ENCODE measurements at places on chromosomes 4 and X.

DNA sequence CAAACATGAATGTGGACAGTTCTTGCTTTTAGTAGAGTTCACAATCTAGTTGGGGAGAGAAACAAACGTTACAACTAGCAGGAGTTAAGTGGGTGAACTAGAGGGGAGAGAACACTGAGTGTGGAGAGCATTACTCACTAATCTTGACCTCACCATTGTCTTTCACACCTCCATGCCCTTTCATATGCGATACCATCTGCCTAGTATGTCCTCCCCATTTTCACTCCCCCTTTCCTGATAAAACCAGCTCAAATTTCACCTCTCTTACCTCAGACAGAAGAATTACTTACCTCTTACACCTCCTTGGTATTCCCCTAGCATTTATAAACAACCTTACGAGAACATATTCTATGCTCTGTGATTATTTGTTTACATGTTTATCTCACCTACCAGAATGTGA is 53.6 kb downstream of the LAS1L start:
- DNase-seq = no peak

DNA sequence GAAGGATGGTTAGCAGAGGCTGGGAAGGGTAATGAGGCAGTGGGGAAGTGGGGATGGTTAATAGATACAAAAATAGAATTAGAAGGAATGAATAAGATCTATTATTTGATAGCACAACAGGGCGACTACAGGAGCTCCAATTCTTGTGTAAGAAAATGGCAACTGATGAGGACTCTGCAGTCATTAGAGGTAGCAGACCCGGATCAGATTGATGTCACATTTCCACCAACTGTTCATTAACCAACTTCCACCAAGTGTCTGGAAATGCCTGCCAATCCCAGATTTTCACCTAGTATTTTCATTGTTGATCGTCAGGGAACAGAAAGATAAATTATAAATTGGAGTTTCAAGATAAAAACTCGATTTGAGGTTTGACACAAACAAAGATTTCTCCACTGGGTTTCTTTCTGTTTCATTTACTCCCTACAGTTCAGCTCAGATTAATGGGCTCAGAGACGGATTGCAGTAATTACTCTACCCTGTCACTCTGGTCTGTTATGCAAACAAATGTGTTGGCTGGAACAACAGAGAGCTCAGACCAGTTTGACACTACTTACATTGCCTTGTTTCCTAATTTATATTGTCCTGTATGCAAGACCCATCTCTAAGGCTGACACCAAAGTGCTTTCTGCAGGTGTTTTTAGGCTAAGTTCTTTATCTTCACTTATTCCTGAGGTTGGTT is 909.2 kb upstream of the PRKX start:
- no peak for DNase-seq

- no peak for DNase-seq
Measured at GRCh38 chrX:48894891-48895290, 2.7 kb downstream of the TIMM17B start.

DNA sequence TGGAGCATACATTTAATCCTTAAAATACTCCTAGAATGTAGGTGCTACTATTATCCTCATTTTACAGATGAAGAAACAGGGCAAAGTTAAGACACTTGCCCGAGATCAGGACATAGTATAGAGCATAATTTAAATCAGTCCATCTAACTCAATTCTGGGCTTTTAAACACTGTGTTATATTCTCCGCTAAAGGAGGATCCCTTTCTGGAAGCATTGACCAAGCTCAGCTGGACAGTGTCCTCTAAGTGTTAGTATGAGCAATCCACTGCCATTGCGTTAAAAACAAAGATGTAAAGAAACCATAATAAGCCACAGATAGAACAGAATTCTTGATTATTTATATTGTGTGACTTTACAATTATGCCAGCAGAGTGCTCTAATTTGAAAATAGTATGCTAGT is 207.0 kb downstream of the ARHGAP24 start:
- DNase-seq = no peak

DNA sequence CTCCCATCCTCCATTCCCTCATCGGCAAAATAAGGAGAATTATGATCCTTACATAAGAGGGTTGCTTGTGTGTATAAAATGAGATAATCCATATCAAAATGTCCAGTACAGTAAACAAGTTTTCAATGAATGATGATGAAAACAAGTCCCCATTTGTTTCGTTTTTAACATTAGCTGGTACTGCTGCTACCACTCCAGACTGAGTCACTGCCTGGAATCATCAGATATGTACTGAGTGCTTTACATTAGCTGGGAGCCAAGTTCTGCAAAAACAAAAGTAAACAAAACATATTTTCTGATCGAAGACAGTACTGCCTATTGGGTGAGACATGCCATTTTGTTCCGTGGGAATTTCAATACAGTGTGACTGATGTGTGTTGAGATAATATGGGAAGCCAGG is 123.2 kb upstream of the IGFBP7 start:
- DNase-seq = no peak

GRCh38 chr4:25172961-25173915 is 13.0 kb upstream of the SEPSECS start:
- DNase-seq = no peak

DNA sequence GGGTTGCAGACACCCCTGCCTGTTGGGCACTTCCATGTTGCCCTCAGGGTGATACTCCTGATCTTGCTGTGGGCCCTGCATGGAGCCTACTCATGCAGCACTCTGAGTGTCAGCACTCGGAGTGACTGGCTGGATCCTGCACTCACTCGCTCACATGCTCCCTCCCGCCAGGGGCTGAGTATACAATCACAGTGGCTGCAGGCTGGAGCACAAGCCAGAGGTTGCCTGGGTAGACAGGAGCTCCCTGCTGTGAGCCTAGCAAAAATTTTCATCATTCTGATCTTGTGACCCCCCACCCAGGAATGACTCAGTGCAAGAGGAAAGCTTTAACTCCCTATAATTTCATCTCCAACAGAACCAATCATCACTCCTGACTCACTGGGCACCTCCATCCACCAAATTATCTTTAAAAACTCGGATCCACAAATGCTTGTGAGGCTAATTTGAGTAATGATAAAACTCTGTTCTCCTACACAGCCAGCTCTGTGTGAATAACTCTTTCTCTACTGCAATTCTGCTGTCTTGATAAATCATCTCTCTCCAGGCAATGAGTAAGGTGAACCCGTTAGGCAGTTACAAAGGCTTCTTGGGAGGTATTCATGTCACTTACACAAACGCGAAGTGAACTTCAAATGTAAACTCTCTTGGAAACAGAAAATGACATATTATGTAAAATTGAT is 1180.8 kb upstream of the PABPC4L start:
- DNase-seq = no peak

DNA sequence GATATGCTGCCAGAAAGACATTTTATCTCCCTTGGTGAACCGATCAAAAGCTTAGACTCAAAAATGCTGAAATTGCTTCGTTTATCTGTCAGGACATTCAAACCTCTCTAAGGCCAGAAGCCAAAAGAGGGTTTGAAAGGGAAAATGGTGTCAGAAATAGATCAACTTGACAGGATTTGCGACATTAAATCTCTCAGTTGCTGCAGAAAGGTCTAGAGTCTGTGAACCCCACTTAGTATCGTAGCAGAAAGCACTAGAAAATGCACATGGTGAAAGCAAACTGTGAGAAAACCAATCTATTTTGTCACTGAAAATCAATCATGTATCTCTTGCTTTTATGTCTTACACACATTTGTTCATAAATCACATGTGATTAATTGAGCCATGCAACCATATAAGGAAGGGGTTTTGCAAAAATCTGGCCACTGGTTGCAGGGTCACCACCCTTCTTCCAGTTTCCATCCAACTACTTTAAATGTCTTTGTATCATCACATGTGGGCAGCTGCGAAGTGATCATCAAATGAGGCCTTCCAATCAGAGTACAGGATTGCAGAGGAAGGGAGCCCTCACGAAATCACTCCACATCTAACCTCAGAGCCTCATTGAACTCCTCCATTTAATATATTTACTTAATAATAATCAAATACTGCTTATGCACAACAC is 347.2 kb upstream of the ANXA10 start:
- DNase-seq = no peak

- no peak for DNase-seq
Measured at GRCh38 chrX:64867217-64867616, 109.0 kb downstream of the ZC4H2 start.

GRCh38 chr4:2061186-2062131 is 2.3 kb downstream of the NAT8L start:
- DNase-seq = no peak

DNA sequence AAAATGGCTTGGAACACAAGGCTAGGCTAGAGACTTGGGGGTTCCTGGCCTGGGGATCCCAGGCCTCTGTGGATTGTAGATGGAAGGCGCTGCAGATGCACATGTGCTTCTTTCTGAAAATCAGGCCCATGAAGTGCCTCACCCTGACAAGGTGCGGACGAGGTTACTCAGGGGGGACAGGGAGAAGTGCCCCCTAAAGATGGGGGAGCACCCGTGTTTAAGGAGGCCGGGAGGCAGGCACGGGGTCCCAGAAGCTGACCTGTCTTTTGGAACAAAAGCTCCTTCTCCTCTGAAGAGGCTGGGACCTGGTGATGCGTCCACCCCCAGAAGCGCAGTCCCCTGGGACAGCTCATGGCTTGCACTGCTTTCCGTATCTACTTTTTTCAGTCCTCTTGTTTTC is 2.4 kb downstream of the PDZD4 start:
- DNase-seq = no peak

DNA sequence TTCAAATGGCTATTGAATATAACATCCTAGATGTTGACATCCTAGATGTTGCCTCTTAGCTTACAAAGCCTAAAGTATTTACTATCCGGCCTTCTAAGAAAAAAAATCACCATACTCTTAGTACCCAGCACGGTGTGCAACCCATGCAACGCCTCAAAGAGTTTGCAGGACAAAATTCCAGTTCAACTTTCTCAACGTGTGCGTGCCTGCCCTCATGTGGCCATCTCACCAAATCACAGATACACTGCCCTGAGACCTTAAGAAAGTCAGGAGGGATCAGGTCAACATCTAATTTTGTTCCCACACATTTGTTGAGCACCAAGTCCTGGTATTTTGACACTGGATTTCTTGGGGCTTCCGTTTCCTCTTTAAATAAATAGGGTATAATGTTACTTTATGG is 68.3 kb downstream of the CRMP1 start:
- peak; percentile 33 for DNase-seq

DNA sequence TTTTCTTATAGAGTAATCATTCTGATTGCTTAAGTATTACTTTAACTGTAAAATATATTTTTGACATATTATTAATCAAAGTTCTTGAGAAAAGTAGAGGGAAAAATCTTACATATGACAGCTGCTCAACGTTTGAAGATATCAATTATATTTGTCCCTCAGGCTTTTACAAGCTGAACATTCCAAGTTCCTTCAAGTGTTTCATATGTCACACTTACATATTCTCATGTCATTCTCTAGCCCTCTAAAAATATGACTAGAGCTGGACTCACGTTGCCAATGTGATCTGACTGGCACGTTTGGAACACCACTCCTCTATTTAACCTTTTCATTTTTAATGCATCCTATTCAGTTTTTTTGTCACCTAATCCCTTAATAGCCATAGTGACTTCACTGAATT is 492.9 kb downstream of the PCDH18 start:
- DNase-seq = peak; percentile 28

GRCh38 chr4:41939016-41939626 is 3.9 kb downstream of the TMEM33 start:
- no peak for DNase-seq

DNA sequence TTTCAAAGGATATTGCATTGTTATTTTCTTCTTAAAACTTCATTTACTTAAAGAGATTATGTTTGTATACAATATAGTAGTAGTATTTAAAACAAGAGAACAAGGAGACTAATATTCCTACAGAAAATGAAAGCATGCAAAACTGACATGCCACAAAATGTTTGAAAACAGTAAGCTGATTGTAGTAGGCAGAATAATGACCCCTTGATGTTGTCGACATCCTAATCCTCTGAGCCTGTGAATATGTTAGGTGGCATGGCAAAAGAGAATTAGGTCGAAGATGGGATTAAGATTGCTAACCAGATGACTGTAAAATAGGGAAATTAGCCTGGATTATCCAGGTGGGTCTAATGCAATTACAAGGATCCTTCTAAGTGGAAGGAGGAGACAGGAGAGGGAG is 522.2 kb upstream of the NR3C2 start:
- DNase-seq = no peak

All from HAP-1 (cell line).